ENCODE measurements at places on chromosomes 1 and 21.

GRCh38 chr1:101431956-101432510 lies 195.2 kb downstream of the S1PR1 start:
- DNase-seq, result no peak

DNA sequence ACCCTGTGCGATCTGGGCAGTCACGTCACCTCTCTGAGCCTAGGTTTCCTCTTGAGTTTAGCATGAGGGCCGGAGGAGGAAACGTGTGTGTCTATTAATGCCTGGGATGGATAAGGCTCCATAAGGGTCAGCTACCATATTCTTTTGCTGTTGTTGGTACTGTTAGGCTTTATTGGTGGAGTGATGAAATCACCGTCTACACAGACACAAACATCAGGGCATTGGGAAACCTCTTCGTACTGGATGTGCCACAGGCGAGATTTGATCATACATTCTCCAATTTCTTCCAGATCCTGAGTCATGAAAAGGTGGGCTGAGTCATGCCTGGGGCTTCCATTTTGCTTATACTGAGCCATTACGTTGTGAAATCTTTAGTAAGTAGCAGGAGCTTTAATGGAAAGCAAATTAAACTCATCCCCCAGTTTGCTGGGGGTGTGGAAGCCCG lies 24.9 kb upstream of the GRHL3 start:
- no peak for DNase-seq

DNA sequence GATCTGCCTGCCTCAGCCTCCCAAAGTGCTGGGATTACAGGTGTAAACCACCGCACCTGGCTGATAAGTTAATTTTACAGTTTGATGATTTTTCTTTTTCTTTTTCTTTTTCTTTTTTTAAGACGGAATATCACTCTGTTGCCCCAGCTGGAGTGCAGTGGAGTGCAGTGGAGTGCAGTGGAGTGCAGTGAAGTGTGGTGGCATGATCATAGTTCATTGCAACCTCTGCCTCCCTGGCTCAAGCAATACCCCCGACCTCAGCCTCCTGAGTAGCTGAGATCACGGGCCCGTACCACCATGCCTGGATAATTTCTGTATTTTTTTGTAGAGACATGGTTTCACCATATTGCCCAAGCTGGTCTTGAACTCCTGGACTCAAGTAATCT lies 84.4 kb upstream of the CXADR start:
- DNase-seq, result no peak

GRCh38 chr21:38489271-38489652 lies 9.0 kb downstream of the ERG start:
- DNase-seq, result no peak

- no peak for DNase-seq
Measured at GRCh38 chr1:179323436-179323835, 29.8 kb downstream of the SOAT1 start.

DNA sequence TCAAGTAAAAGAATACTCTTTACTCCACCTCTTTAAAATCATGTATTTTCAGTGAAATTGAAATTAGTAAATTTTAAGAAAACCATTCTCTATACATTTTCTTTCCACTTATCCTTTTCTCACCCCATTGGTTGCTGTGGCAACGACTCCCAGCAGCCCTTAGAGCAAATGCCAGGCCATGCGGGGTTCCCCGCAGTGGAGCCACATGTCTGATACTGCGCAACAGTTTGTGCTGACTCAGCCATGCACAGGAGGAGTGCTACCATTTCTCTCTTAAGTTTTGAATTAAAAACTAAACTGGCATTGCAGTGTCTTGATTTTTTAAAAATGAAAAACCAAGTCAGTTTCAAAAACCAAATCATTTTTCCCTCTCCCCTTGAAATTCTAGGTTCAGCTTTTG lies 214.1 kb upstream of the L1TD1 start:
- no peak for DNase-seq

Measured in anterior cingulate cortex (tissue), 58 donors.